ENCODE measurements at places on chromosomes 4 and X.

- ATAC-seq: no peak
Observed at GRCh38 chr4:20615486-20616260, 84.6 kb upstream of the PACRGL start.

GRCh38 chr4:74056858-74057562, 18.5 kb upstream of the CXCL3 start:
- no peak for ATAC-seq

DNA sequence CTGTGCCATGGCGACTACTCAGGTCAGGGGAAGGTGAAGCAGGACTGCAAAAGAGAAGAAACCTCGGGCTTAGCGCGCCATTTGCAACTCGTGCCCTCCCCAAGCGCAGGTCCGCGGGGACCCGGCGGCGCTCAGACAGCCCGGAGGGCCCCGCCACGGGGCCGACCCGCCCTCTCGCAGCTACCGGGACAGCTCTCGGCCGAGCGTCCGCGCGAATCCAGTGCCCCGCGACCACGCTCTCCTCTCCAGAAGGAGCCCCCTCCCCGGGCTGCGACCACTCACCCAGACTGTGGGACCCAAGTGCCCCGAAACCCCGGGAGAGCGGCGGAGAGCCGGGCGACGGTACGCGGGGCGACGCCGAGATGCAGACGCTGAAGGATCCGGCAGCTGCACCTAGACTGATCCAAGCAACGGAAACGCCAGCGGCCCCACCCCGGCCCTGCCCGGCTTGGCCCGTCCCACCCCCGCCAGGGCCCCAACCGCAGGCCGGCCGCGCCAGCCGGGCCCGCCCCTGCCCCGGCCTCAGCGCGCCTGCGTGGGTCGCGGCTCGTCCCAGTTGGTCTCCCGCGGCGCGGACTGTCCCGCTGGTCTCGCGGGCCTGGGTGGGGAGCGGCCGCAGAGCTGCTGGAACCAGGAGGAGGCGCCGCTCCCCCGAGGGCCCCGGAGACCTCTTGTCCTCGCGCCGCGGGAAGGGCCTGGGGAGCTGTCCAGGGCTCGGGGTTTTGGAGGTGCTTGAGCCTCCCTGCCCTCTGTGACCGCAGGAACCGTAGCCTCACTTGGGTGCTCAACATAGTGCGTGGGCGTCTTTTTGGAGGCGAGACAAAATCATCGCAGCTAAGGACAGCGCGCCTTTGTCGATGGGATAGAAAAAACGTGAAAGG, at the start of gene ANXA5:
ANXA5 (minus strand) TSS at position 400 of the 881 bp plus-strand sequence; CDS start at position 9, 391 bp downstream.
- peak; percentile 89 for ATAC-seq

- ATAC-seq: no peak
Observed at GRCh38 chr4:142463206-142463605, 382.9 kb downstream of the INPP4B start.

All from activated CD4-positive, CD25-positive, alpha-beta regulatory T cell treated with anti-CD3 and anti-CD28 coated beads, Interleukin-2, amount 50 U/mL, for 24 hours (primary cell).